Activated CD8-positive, alpha-beta memory T cell treated with anti-CD3 and anti-CD28 coated beads for 1 hour (primary cell): ENCODE measurements at places on chromosomes 4 and X.
A peak's percentile ranks its signal among the peaks of the same experiment; 100 is the strongest.

- no peak for DNase-seq
Measured at GRCh38 chr4:78168029-78168428, 110.9 kb downstream of the FRAS1 start.

DNA sequence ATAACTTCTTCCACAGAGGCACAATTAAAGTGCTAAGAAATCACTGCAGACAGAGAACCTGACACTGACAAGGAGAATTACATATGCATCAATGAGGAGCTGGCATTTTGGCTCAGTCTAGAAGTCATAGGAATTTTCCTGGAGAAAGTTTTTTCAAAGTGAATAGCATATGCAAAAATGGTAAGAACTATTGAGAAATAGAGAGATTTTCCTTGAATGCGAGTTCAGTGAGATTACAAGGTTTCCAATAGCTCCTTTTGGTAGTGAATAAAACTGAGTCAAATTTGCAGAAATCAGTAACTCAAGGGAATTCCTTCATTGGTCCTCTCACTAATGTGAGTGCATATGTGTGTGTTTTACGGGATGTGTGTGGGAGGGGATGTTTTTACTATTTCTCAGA is 557.5 kb downstream of the PPARGC1A start:
- no peak for DNase-seq

- peak; percentile 29 for DNase-seq
Measured at GRCh38 chr4:6674500-6675149, 19.1 kb upstream of the S100P start.

GRCh38 chrX:44183329-44183728 is 160.1 kb downstream of the EFHC2 start:
- no peak for DNase-seq

GRCh38 chr4:74638001-74638400 is 156.3 kb downstream of the BTC start:
- no peak for DNase-seq

DNA sequence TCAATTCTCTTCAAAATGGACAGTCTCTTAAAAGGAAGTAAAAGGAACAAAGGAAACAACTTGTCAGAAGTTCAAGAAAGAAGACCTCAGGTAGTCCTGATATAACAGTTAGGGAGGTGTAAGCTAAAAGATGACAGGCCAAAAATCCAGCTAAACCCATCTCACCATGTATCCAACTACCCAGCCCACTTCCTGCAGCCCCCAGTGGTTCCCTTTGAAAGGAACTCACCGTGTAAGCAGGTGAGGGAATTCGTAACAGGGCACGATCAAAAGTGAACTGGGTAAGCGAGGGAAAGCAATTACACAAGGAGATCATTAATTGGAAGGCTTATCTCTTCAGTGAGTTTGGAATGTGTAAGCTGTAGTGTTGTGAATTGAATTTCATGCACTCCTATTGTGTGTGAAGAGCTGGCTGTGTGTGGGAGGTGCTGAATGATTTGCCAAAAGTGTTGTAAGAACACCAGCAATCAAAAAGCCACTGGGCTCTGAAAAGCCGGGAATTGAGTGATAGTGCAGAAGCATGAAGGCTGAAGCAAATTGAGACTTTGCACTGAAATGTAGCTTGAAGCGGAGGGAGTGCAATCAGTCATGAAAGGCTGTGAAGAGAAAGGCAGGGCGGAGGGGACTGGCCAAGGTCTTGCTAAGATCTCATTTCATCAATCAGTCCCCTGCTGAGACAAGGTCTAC is 914.2 kb upstream of the LCORL start:
- DNase-seq: no peak

DNA sequence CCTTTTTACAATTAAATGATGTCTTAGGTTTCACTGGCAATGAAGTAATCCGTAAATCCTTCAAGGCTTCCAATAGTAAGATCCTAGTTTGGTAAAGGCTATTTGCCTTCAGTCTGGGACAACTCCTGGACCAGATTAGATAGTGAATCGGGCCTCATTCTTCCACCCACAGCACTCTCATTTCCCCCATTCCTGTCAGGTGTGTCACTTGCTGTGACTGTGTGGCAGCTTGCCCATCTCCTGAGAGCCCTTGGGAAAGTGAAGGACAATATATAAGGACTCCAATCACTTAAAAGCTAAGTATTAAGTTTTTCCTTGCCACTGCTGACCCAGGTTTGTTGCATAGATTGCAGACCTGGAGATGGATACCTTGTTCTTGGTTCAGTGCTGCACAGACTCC is 3.3 kb upstream of the GASK1B start:
- no peak for DNase-seq

DNA sequence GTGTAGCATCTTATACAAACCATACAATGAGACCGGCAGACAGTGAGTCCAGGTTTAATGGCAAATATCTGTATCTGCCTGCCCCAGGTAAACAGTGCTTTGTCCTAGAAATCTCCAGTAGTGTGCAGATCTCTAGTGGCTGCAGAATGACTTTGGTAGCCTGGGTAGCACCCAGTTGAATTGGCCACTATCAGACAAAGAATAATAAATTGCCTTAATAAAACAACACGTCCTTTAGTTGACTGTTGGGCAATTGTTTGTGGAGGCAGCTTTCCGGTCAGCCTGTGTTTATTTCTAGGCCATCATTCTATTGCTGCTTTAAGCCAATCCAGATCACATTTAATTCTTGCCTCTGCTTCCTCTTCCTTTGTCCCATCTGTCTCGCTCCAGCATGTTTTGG is 52.5 kb downstream of the SNX25 start:
- no peak for DNase-seq

DNA sequence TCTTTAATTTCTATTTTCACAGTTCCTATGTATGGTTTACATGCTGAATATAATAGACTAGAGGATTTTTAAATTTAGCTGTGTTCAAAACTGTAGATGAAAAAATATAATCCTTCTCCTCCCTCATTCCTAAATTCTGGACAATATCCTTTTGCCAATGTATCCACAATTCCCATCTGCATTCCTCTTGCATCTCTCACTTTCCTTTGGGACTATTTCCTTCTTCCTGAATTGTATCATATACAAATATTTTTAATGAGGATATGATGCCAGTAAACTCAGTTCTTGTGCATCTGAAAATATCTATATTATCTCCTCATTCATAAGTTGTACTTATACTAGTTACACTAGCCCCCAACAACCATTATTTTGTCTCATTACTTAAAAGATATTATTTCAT is 46.7 kb downstream of the DDX60L start:
- no peak for DNase-seq

DNA sequence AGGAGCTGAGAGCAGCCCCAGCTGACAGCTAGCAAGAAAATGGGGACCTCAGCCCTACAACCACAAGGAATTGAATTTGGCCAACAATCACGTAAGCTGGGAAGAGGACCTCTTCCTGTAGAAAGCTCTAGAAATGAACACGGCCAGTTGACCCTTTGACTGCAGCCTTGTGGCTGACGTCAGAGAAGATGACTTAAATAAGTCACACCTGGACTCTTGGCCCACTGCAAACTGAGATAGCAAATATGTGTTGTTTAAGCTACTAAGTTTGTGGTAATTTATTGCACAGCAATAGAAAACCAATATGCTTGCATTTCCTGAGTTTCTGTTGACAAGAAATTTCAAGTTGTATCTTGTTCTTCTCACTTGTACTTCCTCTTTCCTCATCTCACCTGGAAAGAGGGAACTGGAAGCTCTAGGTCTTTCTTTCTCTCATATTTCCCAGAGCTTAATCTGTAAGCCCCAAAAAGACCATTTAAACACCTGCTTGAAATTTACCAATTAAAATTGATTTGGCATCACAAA is 18.8 kb downstream of the PRKG2 start:
- no peak for DNase-seq

GRCh38 chr4:169132561-169133305 is 122.7 kb upstream of the CBR4 start:
- no peak for DNase-seq

DNA sequence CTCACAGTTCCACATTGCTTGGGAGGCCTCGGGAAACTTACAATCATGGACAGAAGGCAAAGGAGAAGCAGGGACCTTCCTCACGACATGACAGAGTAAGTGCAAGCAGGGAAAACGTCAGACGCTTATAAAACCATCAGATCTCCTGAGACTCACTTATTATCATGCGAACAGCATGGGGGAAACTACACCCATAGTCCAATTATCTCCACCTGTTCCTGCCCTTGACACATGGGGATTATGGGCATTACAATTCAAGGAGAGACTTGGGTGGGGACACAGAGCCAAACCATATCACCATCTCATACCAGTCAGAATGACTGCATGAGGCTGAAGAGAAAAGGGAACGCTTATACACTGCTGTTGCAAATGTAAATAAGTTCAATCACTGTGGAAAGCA is 1066.9 kb upstream of the PCDH7 start:
- no peak for DNase-seq

DNA sequence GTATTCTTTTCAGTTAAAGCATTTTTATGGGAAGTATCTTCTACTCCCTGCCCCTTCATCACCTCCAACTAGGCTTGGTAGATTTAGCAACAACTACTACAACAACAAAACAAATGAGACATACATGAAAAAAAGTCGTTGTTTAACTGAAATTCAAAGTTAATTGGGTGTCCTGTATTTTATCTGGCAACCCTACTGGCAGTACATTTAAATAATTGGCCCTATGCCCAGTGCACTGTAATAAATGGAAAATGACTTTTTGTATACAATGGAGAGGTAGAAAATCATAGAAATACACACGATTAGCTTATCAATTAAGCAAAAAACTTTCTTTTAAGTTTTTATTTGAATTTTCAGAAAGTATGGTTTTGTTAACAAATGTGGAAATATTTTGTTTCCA is 21.4 kb upstream of the CLGN start:
- DNase-seq: no peak

DNA sequence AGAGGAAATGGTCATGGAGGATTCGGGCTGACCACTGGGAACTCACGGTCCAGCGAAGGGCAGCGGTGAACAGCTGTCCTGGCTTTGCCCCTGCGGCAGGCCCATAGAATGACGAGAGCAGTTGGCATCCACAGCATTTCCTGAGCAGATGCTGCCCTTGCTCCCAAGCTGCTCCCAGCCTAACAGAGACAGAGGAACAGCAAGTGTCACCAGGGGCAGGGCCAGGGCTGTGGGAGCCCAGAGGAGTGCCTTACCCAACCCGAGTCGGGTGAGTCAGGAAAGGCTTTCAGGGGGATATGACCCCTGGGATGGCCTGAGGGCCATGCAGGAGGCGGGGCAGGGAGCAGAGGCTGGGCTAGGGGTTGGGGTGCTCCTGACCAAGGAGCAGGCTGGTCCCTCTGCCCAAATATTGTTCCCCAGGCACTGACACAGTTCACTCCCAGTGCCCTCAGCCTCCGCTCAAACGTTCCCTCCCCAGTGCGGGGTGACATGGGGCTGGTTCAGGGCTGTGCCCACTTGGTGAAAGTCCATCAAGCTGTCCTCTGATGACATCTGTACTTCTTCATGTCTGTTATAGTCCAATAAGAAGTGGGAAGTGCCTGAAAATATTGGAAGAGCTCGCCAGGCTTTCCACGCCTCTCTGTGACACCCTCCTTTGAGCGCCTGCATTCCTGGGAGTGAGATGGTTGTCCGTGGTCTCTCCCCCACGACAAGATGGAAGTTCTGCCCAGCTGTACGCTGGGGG is 64.7 kb upstream of the GPR78 start:
- DNase-seq: no peak

GRCh38 chr4:138437263-138437851 is 195.2 kb upstream of the SLC7A11 start:
- DNase-seq: no peak

GRCh38 chr4:177128306-177128705 is 181.4 kb upstream of the NEIL3 start:
- no peak for DNase-seq

DNA sequence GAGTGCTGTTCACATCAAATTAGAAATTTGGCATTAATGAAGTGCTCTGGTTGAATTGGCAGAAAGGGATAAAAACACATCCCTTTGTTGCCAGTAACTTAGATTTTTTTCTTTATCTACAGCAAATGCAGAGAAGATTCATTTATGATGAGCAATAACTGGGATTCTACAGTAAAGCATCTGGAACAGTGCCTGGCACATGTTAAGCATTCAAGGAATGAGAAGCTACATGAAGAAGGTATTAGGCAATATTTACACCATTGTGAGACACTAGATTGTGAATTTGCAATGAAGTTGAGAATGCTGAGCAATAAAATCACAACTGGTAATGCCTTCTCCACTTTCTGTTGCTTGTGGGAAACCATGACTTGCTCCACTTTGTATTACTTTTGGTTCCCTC is 33.5 kb downstream of the PCDH19 start:
- DNase-seq: no peak

- no peak for DNase-seq
Measured at GRCh38 chr4:92968556-92968955, 664.8 kb downstream of the GRID2 start.
